ENCODE measurements at places on chromosomes 2 and 18. TPM values are rescaled to one million over a fixed set of nuclear protein-coding genes. Genes with fewer than 3 reads are reported as not detected.

DNA sequence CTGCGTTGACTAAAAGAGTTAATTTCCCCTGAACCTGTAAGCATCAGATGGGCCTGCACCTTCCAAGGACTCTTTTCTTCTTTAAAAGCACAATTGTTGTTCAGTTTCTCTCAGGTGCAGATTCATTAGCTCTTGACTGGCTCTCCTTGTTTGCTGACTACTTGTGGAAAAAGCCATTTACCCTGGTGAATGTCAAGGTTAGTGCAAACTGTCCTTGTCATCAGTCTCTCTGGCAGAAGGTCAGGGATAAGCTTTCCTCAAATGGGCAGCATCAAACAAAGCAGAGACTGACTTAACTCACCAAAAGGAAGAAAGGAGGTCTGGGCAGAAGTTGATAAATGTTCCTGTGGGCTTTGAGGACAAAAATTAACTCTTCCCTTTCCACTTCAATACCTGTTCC is 922.7 kb downstream of the BCL11A start:
- DNase-seq = no peak

GRCh38 chr2:23745726-23746105 is 181.2 kb downstream of the ATAD2B start:
- DNase-seq = no peak

GRCh38 chr2:241120440-241120839 is 18.4 kb upstream of the MTERF4 start:
- no peak for DNase-seq

GRCh38 chr2:10498525-10499274 is 50.6 kb upstream of the ODC1 start:
- DNase-seq = no peak

DNA sequence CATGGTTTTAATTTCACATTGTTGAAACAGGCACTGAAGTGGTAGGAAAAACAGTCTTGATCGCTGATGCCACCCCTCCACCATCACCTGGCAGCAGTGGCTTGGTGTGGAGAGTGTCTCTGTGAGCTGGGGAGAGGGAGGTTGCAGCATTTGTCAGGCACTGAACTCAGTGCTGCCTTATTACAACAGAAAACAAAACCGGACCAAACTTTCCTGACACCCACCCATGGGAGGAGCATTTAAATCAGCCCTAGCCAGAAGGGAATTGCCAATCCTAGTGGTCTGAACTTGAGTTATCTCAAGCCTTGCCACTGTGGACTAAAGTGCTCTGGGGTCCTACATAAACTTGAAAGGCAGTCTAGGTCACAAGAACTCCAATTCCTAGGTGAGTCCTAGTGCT is 103.0 kb upstream of the LGALSL start:
- no peak for DNase-seq

DNA sequence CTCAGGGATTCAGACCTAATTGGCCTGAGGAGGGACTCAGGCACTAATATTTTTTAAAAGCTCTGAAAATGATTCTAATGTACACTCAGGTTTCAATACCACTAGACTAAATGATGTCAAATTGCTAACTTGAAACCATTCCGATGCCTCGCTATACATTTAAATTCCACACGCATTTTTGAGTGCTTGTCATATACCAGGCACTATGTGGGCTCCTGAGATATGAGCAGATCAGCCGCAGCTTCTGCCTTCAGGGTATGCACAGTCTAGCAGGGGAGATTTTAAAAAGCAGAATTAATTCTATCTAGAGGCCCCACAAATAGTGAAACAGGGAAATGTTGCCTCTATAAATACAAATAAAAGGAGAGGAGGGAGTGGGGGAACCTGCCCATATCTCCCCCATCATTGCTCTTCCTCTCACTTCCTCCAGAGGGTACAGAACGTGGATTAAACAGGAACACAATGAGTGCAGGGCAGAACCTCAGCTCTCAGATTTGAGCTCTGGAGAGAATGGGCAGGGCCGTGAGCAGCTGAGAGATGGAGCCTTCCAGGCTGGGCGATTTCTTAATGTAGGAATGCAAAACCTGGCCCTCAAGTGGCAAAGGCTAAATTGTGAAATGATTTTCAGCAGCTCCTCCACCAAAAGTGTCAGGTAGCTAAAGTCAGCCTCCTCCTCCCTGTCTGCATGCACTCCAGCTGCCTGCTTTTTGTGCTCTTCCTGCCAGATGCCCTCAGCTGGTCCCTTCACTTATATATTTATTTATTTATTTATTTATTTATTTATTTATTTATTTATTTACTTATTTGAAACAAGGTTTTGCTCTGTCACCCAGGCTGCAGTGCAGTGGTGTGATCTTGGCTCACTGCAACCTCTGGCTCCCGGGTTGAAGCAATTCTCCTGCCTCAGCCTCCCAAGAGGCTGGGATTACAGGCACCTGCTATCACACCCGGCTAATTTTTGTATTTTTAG is 24.6 kb upstream of the LBH start:
- no peak for DNase-seq

DNA sequence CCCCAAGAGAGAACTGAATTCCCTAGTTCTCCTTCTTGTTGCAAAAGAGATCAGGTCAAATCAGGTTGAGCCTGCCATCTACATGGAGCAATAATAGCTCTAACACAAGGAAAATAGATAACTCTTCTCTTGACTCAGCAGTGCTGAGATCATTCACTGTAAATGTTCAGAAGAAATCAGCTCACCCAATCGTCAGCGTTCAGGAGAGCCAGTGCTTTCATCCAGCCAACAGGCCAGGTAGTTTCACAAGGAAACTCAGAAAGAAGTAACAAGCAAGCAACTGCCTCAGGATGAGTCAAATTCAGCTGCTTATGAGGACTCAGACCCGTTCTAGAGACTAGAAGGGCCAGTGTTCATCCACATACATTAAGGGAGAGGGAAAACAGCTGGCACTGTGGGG is 5.9 kb downstream of the LMAN2L start:
- DNase-seq = no peak

GRCh38 chr2:6556755-6557154 is 309.0 kb downstream of the CMPK2 start:
- DNase-seq = no peak

DNA sequence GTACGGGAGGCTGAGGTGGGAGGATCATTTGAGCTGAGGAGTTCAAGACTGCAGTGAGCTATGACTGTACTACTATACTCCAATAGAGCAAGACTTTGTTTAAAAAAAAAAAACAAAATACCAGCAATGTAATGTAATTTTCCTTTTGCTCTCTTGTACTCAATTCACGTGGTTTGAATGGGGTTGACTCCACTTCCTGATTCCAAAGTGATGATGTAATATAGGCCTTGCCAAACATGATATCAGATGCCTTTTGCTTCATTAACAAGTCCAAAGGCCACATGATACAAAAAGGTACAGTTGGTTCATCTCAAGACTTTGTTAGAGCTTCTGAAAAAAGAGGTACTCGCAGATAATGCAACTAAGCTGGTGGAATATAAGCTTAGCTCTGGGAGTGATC is 321.8 kb downstream of the ZEB2 start:
- DNase-seq = no peak

DNA sequence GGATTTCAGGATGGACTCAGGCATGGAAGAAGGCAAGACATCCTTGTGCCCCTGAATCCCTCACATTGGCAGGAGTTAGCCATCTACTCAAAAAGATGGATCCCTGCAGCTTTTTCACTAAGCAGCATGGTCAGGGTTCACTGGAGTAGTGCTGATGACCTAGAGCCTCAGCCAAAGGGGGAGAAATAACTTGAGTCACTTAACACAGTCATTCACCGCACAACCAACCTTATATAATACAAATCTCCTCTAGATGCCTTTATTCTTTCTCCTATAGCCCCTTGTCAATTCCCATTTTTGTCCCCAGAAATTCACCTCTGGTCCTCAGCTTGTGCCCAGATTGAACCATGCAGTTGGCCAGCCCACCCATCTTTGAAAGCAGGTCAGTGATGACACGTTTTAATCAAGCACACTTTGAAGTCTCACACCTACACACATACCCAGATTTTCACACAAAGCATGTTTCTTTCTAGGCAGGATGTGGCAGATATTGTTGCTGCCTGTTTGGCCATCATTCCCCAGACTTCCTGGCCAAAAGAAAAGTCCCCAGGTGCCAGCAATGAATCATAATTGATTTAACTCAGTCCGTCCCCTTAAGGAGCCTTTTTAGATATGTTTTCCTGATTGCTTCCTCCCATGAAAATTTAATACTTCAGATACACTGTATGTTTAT is 84.2 kb downstream of the LBH start:
- no peak for DNase-seq

DNA sequence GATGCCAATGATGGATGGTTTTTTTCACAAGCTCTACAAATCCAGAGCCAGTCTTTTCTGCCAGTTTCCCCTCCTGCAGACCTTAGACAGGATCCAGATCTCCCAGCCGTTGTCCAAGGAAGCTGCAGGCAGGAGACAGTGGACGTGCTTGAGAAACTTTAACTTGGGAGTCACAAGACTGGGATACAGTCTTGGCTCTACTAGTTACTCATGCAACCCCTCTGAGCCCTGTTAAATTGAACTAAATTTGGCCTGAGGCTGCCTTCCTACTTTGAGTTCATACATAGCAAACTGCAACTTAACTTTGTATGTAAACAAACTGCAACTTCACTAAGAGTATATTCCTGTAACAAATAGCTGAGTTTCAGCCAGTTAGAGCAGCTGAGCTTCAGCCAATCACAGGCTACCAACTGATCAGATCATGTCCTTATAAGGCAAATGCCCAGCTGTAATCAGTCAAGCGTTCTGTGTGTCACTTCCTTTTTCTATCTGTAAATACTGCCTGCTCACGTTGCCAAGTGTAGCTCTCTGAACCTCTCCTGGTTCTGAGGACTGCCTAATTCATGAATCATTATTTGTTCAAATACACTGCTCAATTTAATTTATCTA is 140.9 kb downstream of the CAPN13 start:
- DNase-seq = no peak

Gene ONECUT2
- total RNA-seq = 0.03 TPM
